ENCODE measurements at places on chromosomes 3 and 15. TPM values are rescaled to one million over a fixed set of nuclear protein-coding genes. Genes with fewer than 3 reads are reported as not detected.

The FETUB gene
- total RNA-seq, result not detected

The KBTBD13 gene
- not detected for total RNA-seq

The SNTN gene
- total RNA-seq, result not detected

The TERC gene
- 47.0 TPM for total RNA-seq

The FBXL22 gene
- total RNA-seq, result 0.11 TPM

The TF gene
- total RNA-seq, result 0.33 TPM

The RTP1 gene
- total RNA-seq, result not detected

The ZPLD1 gene
- total RNA-seq, result not detected

The HES1 gene
- 84.6 TPM for total RNA-seq

The FBLN2 gene
- total RNA-seq, result 7.7 TPM

The CAMP gene
- total RNA-seq, result not detected

The REC114 gene
- not detected for total RNA-seq

The ALDH1A2 gene
- 25.0 TPM for total RNA-seq

The CPN2 gene
- not detected for total RNA-seq

The PRR20G gene
- total RNA-seq, result not detected

The SLC27A2 gene
- 1.3 TPM for total RNA-seq

The OIP5 gene
- total RNA-seq, result 1.4 TPM

The DUOXA2 gene
- total RNA-seq, result not detected

The FANCD2OS gene
- total RNA-seq, result not detected

The RTP2 gene
- total RNA-seq, result not detected

The ACTC1 gene
- total RNA-seq, result not detected

The FGD5 gene
- total RNA-seq, result 110 TPM

The HRG gene
- not detected for total RNA-seq

The LINGO1 gene
- 0.09 TPM for total RNA-seq

The PARP15 gene
- total RNA-seq, result 0.11 TPM

The SPTSSB gene
- total RNA-seq, result not detected

The SLC12A1 gene
- total RNA-seq, result not detected

The SH2D7 gene
- not detected for total RNA-seq

All from dermis lymphatic vessel endothelial cell (primary cell).